ENCODE measurements at places on chromosomes 5 and 9.

DNA sequence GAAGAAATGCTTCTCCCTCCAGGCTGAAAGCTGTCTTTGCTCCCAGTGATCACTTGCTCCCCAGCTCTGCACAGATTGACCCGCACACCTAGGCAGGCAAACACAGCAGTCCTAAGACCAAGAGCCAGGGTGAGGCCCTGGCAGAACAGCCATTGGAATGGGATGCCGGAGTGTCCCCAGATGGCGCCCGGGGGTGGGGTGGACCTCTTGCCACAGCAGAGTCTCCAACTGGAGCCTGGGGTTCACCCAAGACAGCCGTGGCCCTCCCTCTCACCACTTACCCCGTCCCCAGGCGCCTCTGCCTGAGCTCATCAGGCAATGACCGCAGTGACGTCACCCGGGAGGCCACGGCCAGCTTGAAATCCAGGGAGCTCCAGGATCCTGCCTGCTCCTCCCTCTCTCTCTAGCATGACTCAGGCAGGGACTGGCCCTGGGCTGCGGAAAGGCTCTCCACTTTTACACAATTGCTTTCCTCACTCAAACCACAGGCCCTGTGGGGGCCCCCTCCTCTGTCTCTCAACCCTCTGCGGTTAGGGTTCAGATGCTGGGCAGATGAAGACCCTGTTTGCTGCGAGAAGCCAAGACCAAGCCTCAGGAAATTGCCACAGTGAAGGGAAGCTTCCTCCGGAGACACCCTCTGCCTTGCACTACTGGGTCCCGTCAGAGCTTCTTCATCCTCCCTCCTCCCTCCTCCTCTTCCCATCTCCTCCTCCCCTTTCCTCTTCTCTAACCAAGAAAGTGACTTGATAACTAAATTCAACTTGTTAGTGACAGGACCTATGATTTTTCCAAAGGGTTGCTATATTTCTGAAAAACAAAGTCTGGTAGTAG is 24.3 kb upstream of the PTGES start:
- H3K4me1 ChIP-seq: peaks cover 17% of the 10 kb centered on the region
- H3K27me3 ChIP-seq: no peaks in the 10 kb centered on the region
- peak; percentile 96 for DNase-seq
- no peak overlapping the region for H3K4me3 ChIP-seq

- no peak for DNase-seq
- H3K4me1 ChIP-seq: no peaks in the 10 kb centered on the region
- H3K4me3 ChIP-seq: no peak overlapping the region
Measured at GRCh38 chr5:98085593-98085992, 687.9 kb upstream of the RGMB start.

- no peaks in the 10 kb centered on the region for H3K36me3 ChIP-seq
- H3K27ac ChIP-seq: peak overlapping the region; percentile 82
- no peaks in the 10 kb centered on the region for H3K27me3 ChIP-seq
- H3K4me3 ChIP-seq: no peak overlapping the region
- no peak for DNase-seq
Measured at GRCh38 chr5:172797771-172798191, 26.8 kb upstream of the DUSP1 start.

- H3K36me3 ChIP-seq: no peaks in the 10 kb centered on the region
- no peak for DNase-seq
- H3K27me3 ChIP-seq: no peaks in the 10 kb centered on the region
- no peak overlapping the region for H3K4me3 ChIP-seq
Measured at GRCh38 chr9:134165357-134166315, 1.3 kb upstream of the RNU6ATAC start.

GRCh38 chr5:155128786-155129512 is 115.4 kb downstream of the KIF4B start:
- DNase-seq: no peak
- H3K27me3 ChIP-seq: no peaks in the 10 kb centered on the region
- H3K27ac ChIP-seq: no peak overlapping the region
- H3K4me3 ChIP-seq: no peak overlapping the region
- H3K36me3 ChIP-seq: no peaks in the 10 kb centered on the region
- H3K4me1 ChIP-seq: no peaks in the 10 kb centered on the region

- no peaks in the 10 kb centered on the region for H3K27me3 ChIP-seq
- no peak overlapping the region for H3K4me3 ChIP-seq
- no peak overlapping the region for H3K27ac ChIP-seq
- H3K36me3 ChIP-seq: no peaks in the 10 kb centered on the region
- no peaks in the 10 kb centered on the region for H3K4me1 ChIP-seq
Measured at GRCh38 chr9:116899337-116900006, 212.4 kb downstream of the TRIM32 start.
